ENCODE measurements at places on chromosomes 16 and 17.

DNA sequence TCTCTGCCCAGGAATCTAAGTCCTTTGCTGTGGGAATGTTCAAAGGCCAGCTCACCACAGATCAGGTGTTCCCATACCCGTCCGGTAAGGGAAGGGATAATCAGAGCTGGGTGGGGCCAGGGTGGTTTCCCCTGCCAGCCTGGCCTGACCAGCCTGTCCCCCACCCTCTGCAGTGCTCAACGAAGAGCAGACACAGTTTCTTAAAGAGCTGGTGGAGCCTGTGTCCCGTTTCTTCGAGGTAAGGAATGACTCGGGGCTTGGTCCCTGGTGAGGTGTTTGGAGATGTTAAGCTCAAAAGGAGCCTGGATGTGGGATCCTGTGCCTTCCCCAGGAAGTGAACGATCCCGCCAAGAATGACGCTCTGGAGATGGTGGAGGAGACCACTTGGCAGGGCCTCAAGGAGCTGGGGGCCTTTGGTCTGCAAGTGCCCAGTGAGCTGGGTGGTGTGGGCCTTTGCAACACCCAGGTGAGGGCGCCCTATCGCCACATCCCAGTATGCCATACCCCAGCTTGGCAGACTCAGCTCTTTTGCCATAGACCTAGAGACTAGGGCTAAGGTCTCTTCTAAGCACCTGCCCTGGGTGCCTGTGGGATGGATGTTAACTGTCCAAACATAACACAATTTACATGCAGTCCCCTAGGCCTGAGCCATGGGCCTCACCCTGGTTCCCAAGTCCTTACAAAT is 997 bp downstream of the ACADVL start:
- DNase-seq = no peak

DNA sequence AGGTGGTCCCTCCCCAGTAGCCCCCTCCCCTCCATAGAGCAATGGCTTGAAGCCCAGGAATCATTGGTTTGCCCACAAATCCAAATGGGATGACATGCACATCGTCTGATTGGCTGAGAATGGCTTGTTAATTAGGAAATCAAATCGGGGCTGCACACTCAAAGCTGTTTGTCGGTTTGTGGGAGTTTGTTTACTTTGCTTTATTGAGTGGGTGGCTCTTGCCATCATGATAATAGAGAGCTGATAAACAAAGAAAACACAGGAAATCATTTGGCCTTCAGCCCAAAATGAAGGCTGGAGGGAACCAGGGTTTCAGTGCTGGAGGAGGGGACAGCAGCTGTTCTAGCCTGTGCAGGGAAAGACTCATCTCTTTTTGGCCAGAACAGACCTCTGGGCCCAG is 316.3 kb downstream of the CBLN1 start:
- DNase-seq = no peak

GRCh38 chr17:3963237-3964201 is 718 bp downstream of the ATP2A3 start:
- no peak for DNase-seq

DNA sequence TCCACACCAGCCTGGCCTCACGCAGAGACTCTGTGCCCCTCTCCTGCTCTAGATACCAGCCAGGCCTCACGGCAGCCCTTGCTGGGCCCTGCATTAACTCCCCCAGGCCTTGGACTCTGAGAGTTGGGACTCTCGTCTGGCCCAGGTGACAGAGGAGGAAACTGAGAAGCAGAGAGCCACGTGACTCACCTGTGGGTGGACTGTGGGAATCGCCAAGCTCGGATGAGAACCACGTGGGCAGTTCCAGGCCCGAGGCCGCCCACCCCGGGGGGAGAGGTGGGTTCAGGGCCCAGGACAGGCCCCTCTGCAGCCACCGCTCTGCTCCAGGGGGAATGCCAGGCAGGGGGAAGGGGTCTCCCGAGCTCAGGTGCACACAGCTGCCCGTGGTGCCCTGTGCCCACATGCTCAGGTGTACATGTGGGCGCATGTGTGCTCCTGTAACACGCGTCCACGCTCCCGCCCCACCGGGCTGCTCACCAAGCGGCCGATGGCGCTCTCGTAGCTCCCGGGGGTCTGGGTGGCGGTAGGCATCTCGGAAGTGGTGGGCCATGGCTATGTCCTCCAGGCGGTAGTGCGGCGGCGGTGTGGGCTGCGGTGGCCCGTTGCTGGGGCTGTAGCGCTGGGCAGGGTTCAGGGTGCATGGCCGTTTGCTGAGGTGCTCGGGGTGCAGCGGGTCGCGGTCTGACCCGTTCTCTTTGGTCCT is 18.3 kb upstream of the PABPN1L start:
- DNase-seq = no peak

DNA sequence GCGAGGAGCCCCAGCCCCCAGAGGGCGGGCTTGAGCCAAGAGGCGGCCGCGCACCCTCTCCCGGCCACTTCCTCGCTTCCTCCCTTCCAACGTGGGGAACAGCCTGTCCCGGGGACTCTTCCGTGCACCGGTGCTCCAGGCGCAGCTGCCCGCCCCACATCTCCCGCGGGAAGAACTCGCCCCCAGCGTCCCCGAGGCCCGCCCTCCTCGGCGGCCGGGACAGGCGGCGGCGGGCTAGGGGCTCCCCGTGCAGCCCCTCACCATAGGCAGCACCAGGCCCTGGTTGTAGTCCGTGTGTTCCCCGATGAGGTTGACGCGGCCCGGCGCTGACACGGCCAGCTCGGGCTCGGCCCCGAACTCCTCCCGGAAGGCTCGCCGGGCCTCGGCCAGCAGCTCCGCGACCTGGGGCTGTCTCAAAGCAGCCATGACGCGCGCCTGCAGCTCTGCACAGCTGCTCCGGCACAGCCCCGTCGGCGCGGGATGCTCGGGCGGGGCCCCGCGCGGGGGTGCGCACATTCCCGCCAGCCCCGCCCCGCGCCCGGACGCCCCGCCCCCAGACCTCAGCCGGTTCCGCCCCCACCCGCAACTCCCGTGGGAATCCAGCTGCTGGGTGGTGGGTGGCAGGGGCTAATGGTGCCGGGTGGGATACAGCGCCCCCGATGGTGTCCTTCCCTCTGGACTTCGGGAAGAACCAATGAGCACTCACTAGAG is at the start of gene GALK1:
Gene GALK1, minus strand, starts transcription at position 482 of the 711 bp plus-strand sequence. Its CDS starts 56 bp downstream, at position 426.
- DNase-seq = peak; percentile 89
